ENCODE measurements at places on chromosomes 4 and X. TPM values are rescaled to one million over a fixed set of nuclear protein-coding genes. Genes with fewer than 3 reads are reported as not detected.

KDR gene
- total RNA-seq: 0.38 TPM

CCDC160 gene
- 0.47 TPM for total RNA-seq

RNF150 gene
- total RNA-seq: 23.4 TPM

GRCh38 chrX:149699761-149700160 is 12.1 kb upstream of the MAGEA11 start:
- DNase-seq: no peak

MTTP gene
- 0.20 TPM for total RNA-seq

Measured in SJCRH30 (cell line).